ENCODE measurements at places on chromosomes 1 and 21. TPM values are rescaled to one million over a fixed set of nuclear protein-coding genes. Genes with fewer than 3 reads are reported as not detected.

CYYR1 gene
- 0.68 TPM for total RNA-seq

DCST1 gene
- total RNA-seq: not detected

OR2L13 gene
- not detected for total RNA-seq

PER3 gene
- 7.7 TPM for total RNA-seq

SAMD11 gene
- total RNA-seq: under 0.01 TPM

NECTIN4 gene
- 81.0 TPM for total RNA-seq

SYDE2 gene
- 7.9 TPM for total RNA-seq

KRTAP12-2 gene
- not detected for total RNA-seq

Data from nasal cavity respiratory epithelium epithelial cell of viscerocranial mucosa (primary cell).